Activated CD8-positive, alpha-beta T cell treated with anti-CD3 and anti-CD28 coated beads, Interleukin-2, amount 10 ng/mL, durations not matched to agents 7 days and 5 days (primary cell): ENCODE measurements at places on chromosomes 6 and 20.

DNA sequence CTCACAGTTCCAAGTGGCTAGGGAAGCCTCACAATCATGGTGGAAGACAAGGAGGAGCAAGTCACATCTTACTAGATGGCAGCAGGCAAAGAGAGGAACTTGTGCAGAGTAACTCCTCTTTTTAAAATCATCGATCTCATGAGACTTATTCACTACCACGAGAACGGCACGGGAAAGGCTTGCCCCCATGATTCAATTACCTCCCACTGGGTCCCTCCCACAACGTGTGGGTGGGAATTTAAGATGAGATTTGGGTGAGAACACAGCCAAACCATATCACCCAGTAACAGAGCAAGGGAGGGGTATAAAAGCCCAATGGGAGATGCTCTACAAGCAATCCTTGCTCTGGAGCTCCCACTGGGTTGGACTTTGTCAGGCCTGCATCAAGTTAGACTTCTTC, 80.4 kb downstream of the JPH2 start:
- DNase-seq, result no peak

GRCh38 chr20:8932192-8933165, 136.4 kb upstream of the PLCB4 start:
- no peak for DNase-seq

DNA sequence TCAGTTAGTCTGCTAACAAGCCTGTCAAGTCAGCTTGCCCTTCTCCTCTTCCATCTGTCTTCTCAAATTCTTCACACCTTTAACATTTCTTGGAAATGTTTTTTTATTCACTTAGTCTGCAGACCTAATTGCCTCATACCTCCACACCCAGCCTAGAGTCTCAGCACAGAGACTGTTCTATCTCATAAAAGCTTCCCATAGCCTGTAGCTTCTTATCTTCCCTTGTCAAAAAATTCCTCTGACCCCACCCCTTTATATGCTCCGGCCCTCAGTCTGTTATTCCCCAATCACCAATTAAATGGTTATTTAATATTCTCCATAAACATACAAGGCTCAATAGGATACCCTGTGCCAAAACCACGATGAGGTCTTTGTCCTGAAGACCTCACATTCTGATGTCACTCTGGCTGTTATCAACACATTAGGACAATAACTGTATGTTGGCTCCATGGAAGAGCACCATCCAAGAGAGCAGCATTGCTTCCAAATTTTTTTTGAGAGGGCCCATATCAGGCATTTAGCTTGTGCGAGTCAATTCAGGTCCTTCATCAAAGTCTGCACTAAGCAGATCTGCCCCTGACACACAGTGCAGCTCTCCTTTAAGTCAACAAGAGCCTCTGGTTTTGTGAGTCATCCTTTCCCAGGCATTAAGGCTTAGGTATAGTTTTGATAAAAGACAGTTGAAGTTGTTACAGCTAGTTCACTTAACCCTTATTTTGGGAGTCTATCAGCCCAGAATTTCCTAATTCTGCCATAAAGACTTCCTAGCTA, 83.2 kb upstream of the TBX18 start:
- no peak for DNase-seq

DNA sequence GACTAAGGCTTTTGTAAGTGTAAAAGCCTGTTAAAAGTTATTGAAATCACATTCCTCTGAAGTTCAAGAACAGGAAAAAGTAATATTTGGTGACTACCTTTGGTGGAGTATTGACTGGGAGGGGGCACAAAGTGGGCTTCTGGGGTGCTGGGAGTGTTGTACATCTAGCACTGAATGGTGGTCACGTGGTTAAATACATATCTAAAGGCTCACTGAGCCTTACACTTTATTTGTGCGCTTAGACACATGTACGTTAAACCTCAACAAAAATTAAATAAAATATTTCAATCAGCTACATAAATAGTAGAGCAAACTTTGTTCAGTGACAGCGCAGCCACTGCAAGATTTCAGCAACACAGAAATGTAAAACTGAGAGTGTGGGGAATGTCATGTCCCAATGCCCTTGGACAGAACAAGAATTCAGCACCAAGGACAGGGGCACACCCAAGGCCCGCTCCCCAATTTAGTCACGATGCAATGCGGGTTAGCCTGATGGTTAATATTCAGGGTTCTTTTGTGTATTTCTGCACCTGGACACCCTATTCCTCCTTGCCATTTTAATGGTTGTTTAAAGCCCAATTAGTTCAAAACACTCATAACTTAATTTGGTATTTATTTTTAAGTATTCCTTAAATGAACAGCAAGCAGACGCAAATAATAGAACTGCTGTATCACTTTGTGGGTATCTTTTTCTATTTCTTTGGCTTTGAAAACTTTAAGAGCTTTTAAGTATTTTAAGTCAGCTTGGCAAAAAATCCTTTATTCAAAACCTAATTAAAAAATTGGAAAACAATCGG, 37.4 kb downstream of the ANGPT4 start:
- DNase-seq, result peak; percentile 56

- DNase-seq, result no peak
These were observed 121.3 kb upstream of the NHSL1 start for GRCh38 chr6:138620630-138621029.

DNA sequence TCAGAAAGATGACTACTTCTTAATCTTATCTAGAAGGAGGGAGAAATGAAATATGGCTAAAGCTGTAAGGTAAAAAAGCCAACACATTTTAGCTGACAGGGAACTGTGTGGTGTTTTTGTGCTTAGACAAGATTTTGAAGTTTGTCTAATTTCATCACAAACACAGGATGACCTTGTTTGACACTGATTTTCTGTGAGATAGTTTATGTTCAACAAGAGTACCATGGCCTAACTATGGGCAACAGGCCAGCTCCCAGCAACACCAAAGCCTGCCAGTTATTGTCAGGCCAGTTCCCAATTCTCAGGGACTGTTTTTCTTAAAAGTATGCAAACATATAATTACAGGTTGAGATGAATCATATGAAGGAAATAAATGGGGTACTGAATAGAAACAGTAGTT, 5.5 kb upstream of the ABCF1 start:
- DNase-seq, result no peak

DNA sequence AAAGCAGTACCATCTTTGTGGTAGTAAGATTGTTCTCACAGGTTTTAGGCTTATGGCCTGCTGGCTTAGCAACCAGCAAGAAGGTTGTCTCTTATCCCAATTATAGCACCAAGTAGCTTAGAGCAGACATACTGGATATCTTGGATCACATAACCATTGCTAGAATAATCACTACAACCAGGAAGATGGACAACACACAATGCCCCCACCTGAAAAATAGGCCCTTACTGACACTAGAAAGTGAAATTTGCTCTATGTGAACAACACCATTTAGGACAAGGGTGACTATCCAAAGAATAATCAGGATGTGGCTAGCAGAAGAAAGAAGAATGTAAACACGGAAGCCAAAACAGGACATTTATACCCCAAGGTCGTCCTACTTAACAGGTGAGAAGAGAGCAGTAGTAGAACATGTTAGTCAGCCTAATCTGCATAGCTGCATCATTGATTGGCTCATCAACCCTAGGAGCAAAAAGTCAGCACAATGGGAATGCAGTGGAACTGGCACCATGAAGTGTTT, 172.7 kb upstream of the MARCKS start:
- no peak for DNase-seq

GRCh38 chr20:53711333-53712211, 117.9 kb upstream of the ZNF217 start:
- DNase-seq, result no peak

GRCh38 chr6:2884804-2885203, 18.3 kb downstream of the SERPINB9 start:
- no peak for DNase-seq

- DNase-seq, result no peak
These were observed 5.2 kb downstream of the TTLL9 start for GRCh38 chr20:31875671-31876070.

DNA sequence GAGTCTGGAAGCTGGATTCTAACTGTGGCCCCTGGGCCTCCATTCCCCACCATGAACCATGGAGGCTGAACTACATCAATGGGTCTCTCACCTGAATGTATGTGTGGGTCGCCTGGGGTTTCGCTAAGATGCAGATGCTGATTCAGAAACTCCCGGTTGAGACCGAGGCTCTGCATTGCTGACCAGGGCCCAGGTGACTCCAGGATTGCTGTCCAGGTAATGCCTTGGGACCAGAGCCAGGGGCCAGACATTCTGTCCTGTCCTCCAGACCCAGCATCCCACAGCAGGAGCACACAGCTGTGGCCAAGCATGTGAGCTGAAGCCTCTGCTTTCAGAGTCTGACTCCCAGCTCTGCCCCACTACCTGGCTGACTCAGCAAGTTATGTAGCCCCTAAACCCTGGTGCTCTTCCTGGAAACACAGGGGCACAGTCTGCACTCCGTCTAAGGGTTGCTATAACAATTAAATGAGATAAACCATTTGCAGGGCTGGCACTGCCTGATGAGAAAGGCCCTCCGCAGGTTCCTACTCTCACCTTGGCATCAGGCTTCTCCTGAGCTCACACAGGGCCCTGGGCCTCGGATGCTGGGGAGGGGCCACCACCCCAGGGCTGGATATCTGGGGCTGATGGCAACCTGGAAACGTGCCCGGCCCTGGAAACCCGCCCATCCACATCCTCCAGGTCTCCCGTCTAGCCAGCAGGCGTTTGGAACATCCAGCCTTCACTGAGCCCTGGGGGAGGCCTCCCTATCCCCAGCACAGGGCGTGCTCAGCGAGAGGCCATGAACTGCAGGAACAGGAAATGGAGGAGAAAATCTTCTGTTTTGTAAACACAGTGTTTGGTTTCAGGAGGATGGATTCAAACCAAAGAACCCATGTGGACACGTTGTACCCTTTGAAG, 175.7 kb downstream of the DLL1 start:
- no peak for DNase-seq
